ENCODE measurements at places on chromosomes 7 and 10. TPM values are rescaled to one million over a fixed set of nuclear protein-coding genes. Genes with fewer than 3 reads are reported as not detected.

FGFBP3 gene
- total RNA-seq: 0.34 TPM

SLC13A1 gene
- not detected for total RNA-seq

ERVW-1 gene
- not detected for total RNA-seq

SPDYE3 gene
- total RNA-seq: not detected

CRYGN gene
- total RNA-seq: not detected

CNPY1 gene
- total RNA-seq: not detected

ZNF316 gene
- total RNA-seq: 18.4 TPM

CARD11 gene
- total RNA-seq: 1.1 TPM

SLC35G1 gene
- 4.6 TPM for total RNA-seq

CNNM1 gene
- not detected for total RNA-seq

PRF1 gene
- not detected for total RNA-seq

KIAA1217 gene
- 7.5 TPM for total RNA-seq

EPC1 gene
- 24.3 TPM for total RNA-seq

MAGI2 gene
- 2.4 TPM for total RNA-seq

SEMA3C gene
- 4.2 TPM for total RNA-seq

GLCCI1 gene
- total RNA-seq: 0.85 TPM

MPP7 gene
- 6.8 TPM for total RNA-seq

ARHGEF35 gene
- under 0.01 TPM for total RNA-seq

LFNG gene
- total RNA-seq: 36.4 TPM

RPEL1 gene
- total RNA-seq: 0.17 TPM

PVRIG gene
- not detected for total RNA-seq

ZNF786 gene
- total RNA-seq: 7.7 TPM

GIMAP5 gene
- total RNA-seq: 350 TPM

LRRD1 gene
- total RNA-seq: under 0.01 TPM

FAM25A gene
- not detected for total RNA-seq

FAM25C gene
- not detected for total RNA-seq

NPFFR1 gene
- total RNA-seq: not detected

TSPAN12 gene
- 83.4 TPM for total RNA-seq

KNDC1 gene
- not detected for total RNA-seq

TACC2 gene
- total RNA-seq: 8.2 TPM

NEUROD6 gene
- not detected for total RNA-seq

PUS7 gene
- 35.1 TPM for total RNA-seq

ADAM8 gene
- total RNA-seq: 0.68 TPM

CPA5 gene
- not detected for total RNA-seq

KCP gene
- total RNA-seq: 0.17 TPM

PCLO gene
- total RNA-seq: 3.7 TPM

IRF5 gene
- total RNA-seq: 0.17 TPM

ELFN1 gene
- total RNA-seq: 1.2 TPM

CTAGE4 gene
- not detected for total RNA-seq

SCART1 gene
- 0.28 TPM for total RNA-seq

FFAR4 gene
- total RNA-seq: not detected

HABP2 gene
- 0.19 TPM for total RNA-seq

C10orf53 gene
- total RNA-seq: not detected
